Glutamatergic neuron (in vitro differentiated cells): ENCODE measurements at places on chromosomes 12 and 14. TPM values are rescaled to one million over a fixed set of nuclear protein-coding genes. Genes with fewer than 3 reads are reported as not detected.

ZNF10 gene
- total RNA-seq: 29.8 TPM

IFNG-AS1 gene
- total RNA-seq: not detected

GRCh38 chr12:79858518-79858917 is 76.4 kb downstream of the PPP1R12A start:
- no peak for DNase-seq

GRCh38 chr12:13223941-13224340 is 27.4 kb downstream of the EMP1 start:
- no peak for DNase-seq
